Smooth muscle cell of bladder (primary cell): ENCODE measurements at places on chromosomes 4 and X. TPM values are rescaled to one million over a fixed set of nuclear protein-coding genes. Genes with fewer than 3 reads are reported as not detected.

Gene MAGED4B
- 25.2 and 38.0 TPM in 2 replicates for total RNA-seq

Gene AKAP4
- not detected in 2 replicates for total RNA-seq

Gene MAGEA11
- under 0.01 and 0.09 TPM in 2 replicates for total RNA-seq

Gene USP17L17
- total RNA-seq, result not detected in 2 replicates

Gene ALG13
- 32.8 and 35.4 TPM in 2 replicates for total RNA-seq

Gene FATE1
- total RNA-seq, result 0.09 TPM in 1 of 2 replicates, not detected in the other

Gene APBB2
- total RNA-seq, result 30.0 and 36.2 TPM in 2 replicates

Gene BANK1
- 0.57 and 0.65 TPM in 2 replicates for total RNA-seq

Gene RBBP7
- total RNA-seq, result 90.5 and 136 TPM in 2 replicates

Gene AR
- total RNA-seq, result 3.5 and 3.8 TPM in 2 replicates

Gene OTUD4
- total RNA-seq, result 12.2 and 16.5 TPM in 2 replicates

Gene PABPC5
- 1.1 and 1.6 TPM in 2 replicates for total RNA-seq

Gene USP38
- 11.4 and 16.5 TPM in 2 replicates for total RNA-seq

Gene ARHGEF38
- total RNA-seq, result not detected in 2 replicates

Gene PSAPL1
- total RNA-seq, result not detected in 2 replicates

Gene ASB12
- total RNA-seq, result not detected in 2 replicates

Gene ADH1A
- total RNA-seq, result not detected in 2 replicates

Gene NLGN4X
- total RNA-seq, result 0.14 and 0.55 TPM in 2 replicates

Gene TNIP3
- total RNA-seq, result under 0.01 and 0.28 TPM in 2 replicates

Gene PLXNB3
- 1.3 and 3.9 TPM in 2 replicates for total RNA-seq

Gene USP26
- total RNA-seq, result not detected in 2 replicates
